Inflammatory macrophage (primary cell): ENCODE measurements at places on chromosomes 4 and X.
A peak's percentile ranks its signal among the peaks of the same experiment; 100 is the strongest.

- no peak for DNase-seq
Observed at GRCh38 chr4:54543088-54543795, 114.5 kb upstream of the KIT start.

DNA sequence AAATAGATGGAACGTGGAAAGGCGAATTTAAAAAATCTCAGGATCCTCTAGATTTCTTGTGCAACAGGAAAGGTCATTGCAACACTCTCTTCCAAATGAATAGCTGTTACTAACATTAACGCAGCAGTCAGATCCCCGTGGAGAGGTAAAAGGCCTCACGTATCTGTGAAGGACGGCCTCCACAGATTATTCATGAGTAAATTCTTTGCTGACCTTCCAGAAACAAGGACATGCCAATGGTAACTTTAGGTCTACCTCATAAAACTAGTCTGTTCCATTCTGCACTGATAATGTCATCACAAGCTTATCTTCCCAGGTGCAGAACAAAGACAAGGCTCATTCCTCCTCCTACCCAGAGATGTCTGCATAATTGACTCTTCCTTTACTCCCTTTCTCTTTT is 16.1 kb upstream of the REPS2 start:
- no peak for DNase-seq

DNA sequence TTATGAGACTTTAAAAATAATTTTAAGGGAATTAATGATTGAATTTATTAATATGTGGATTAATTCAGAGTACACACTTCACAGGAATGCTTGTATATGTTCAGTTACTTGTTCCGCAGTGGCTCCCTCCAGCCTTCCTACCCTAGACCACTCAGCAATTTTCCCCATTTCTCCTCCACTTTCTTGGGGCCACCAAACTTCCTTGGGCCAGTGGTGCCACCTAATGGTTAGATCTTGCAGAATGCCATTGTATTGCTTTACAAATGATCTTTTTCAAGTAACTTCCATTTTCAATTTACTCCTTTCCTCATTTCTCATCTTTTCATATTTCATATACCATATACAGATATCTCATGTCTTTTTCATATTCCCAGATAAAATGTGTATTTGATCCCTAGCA is 3.6 kb upstream of the RNF175 start:
- DNase-seq: peak; percentile 35

DNA sequence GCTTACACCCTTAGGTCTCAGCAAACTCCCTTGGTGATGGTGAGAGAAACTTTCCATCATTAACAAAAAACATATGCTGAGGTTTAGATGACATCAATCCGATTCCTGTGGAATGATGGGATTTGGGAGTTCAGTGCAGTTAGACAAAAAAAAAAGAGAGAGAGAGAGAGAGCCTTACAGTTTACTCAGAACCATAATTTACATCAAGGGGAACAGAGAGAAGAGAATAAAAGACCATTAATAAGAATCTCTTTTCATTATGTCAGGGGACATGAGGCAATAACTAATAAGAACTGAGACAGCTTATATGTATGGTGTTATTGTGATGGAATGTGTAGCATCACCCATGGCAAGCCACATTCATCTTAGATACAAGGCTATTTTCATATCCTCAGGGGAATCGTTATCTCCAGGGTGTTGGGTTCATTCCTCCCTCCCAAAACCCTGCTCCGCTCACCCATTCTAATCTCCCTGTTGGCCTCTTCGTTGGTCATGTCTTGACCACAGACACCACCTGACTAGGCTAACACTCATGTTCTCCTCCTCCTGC is 175.7 kb upstream of the MXRA5 start:
- no peak for DNase-seq

DNA sequence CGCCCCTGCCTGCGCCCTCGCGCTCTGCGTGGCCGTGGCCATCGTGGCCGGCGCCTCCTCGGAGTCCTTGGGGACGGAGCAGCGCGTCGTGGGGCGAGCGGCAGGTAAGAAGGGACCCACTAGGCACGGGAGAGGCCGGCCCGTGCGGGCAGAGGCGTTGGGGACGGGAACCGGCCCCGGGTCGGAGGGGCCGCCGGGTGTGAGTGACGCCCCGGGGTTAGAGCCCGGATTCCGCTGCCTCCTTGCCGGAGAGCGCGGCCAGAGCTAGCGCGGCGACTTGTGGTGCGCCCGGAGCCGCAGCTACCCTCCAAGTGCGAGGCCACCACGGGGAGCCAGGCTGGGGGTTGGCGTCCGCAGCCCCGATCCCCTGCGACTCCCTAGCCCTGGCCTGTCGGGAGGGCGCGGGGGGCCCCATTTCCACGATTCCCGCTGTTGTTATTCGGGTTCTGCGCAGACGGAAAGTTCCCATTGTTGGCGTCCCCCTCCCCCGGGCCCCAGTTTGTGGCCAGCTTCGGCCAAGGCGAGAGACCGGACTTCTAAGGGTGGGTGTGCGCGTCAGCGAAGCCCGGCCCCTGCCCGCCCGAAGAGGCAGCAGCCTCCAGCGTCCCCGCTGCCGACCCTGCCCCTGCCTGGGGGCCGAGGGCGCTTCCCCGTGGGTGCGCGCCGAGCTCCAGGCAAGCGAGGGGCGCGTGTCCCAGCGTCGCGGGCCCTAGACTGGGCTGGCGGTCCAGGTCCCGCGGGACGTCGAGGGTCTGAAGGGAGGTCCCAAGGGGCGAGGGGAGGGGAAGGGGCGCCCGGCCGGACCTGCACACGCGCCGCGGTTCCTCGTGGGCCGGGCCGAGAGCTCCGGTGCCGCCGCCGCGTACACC is 1.1 kb downstream of the FGFR3 start:
- DNase-seq: no peak

DNA sequence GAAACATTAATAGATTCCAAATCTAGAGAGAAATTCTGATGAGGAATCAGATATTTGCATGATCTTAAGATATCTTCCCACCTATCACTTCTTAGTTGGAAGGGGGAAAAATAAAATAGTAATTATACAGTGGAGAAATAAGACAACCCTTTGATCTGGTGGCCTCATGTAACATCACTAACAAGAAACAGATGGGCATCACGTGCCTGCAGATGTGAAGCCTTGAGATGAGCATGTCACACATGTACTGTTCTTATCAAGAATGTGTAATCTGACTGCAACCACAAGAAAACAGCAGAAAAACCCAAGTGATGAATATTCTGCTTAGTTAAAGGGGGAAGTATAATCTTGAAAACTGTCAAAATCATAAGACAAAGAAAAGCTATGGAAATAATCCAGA is 31.4 kb upstream of the NKX6-1 start:
- no peak for DNase-seq

GRCh38 chrX:10177601-10178000 is 20.8 kb downstream of the CLCN4 start:
- DNase-seq: no peak

GRCh38 chrX:129247642-129248041 is 275.6 kb downstream of the SMARCA1 start:
- no peak for DNase-seq

DNA sequence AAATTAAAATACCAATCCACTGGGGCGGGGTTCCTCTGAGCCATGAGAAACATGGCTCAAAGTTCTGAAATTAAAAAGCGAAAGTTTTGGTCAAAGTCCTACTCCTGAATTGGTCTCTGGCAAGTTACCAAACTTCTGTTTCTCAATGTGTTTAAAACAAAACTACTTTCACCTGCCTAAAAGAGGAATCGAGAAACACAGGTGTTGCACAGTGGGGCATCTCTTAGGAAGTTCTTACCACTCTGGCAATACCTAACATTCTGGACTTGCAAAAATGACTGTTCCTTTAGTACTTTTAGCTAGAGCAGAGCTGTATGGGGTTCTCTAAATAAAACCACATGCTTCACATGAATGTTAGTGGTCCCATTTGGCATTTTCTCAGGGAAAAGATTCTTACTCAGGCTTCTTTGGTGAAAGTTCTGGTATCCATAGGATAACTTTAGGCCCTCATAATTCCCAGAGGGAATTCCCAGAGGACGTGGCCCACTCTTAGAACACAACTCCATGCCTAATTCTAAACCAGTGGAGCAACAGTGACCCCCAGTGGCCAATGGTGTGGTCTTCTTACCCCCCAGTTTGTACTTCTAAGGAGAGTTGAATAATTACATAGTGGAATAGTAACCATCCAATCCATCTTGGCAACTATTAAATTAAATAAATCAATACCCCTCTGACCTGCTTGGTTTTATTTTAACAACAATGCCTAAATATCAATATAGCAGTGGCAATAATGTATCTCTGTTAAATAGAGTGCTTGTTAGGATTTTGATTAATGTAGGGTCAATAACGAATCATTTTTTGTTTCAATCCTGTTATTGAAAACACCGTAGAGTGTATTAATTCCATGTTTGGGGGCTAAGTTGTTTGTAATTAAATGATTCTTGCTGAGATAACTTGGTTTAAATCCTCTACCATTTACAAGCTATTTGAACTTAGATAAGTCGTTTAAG is 21.9 kb downstream of the BMP3 start:
- peak; percentile 46 for DNase-seq

DNA sequence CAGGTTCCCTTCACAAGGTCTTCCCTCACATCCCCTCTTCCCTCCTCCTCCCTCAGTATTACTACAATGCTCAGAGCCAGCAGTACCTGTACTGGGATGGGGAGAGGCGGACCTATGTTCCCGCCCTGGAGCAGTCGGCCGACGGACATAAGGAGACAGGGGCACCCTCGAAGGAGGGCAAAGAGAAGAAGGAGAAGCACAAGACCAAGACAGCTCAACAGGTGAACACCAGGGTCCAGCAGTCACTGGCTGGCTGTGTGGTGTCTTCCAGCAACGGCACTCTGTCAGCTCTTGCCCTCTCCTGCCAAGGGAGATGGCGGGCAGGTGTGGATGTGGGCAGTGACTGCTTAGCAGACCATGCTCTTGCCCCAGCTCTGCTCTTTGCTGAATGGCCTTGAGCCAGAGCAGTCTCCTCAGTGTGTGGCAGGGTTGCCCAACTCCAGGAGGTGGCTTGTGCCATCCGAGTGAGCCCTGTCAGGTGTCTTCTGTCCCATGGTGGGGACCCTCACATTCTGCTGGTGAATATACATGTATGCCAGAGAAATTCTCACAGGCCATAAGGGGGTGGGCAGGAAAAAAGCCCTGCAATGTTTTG is 11.4 kb upstream of the UBA1 start:
- DNase-seq: no peak

DNA sequence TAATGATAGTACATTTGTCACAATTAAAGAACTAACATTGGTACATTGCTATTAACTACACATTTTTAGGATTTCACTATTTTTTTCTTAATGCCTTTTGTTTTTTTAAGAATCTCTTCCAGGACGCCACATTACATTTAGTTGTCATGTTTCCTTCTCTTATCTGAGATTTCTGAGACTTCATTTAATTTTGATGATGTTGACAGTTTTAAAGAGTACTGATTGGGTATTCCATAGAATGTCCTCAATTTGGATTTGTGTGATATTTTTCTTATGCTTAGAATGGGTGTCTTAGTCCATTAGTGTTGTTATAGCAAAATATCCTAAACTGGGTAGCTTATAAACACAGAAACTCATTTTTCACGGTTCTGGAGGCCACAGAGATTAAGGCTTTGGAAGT is 1095.5 kb upstream of the LCORL start:
- DNase-seq: no peak

- DNase-seq: no peak
Observed at GRCh38 chrX:84796321-84796720, 207.4 kb upstream of the APOOL start.

DNA sequence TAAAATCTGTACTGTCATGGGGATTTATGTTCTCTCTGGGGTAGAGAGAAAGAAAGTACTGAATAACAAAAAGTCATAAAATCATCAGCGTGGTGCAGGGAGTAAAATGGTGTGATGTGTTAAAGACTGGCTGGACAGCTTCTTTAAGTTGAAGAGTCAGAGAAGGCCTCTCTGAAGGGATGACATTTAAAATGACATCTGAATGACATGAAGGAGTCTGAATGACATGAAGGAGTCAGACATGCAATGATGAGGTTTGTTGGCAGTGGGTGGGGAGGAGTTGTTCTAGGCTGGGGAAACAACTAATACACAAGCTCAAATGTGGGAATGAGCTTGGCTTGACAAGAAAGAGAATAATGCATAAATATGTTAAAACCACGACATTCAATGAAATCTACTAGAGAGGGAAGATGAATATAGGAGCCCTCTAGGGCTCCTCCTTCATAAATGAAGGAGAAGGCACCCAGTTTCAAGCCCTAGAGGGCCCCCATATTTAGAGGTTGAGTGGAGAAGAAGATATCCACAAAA is 63.9 kb upstream of the KIT start:
- no peak for DNase-seq

- DNase-seq: no peak
Observed at GRCh38 chr4:114598191-114599121, at the start of gene UGT8. Gene UGT8, plus strand, starts transcription at chr4:114598807. Its CDS starts 24,074 bp downstream, at chr4:114622881.
